Stimulated activated CD8-positive, alpha-beta memory T cell treated with anti-CD3 and anti-CD28 coated beads, Interleukin-15, amount 100 ng/mL, for 4 hours (primary cell): ENCODE measurements at places on chromosomes 12 and 14.

- DNase-seq: no peak
Measured at GRCh38 chr12:48882315-48882687, 16.6 kb upstream of the RND1 start.

DNA sequence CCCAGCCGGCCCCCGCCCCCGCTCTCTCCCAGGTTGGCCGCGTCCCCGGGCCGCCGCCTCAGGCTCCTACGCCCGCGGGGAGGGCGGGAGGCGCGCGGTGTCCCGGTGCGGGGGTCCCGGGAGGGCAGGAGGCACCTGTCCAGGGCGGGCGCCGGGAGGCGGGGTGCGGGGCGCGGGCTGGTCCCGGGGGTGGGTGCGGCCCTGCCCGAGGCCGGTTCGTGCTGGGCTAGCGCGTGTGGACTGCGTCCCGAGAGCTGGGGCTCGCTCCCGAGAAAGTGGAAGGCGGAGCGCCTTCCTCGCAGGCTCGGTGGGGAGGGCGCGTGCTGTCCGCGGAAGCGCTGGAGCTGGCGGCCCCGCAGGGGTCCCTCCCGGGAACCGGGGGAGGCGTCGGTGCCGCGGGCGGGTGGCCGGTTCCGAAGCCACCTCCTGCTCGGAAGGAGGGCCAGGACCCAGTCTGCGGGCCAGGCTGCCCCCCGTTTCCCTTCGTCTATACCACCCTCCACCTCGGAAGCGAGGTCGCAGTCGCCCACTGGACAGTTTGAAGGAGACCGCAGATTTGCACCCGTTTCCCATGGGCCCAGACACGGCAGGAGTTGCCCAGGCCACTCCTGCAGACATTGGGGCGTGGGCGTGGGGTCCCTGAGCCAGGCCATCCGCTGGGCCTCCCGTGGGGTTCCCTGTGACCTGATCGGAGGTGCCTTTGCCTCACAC is 636 bp downstream of the ZFYVE21 start:
- DNase-seq: no peak

DNA sequence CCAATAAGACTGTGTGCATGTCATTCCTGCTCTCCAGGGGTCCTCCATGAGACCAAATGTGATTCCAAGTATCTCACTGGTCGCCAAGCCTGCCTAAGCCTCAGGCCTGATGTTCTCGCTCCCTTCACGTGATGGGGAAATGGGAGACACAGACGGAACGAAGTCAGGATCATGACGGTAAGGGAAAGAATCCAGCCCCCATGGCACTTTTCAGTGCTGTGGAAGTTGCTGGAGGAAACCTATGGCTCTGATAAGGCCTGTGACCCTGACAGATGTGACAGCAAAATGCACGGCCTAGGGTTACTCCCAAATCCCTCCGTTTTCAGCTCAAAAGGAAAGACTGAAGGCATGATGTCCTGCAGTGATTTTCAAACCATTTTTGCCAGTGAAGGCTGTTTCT is 184.9 kb downstream of the CALM1 start:
- no peak for DNase-seq

GRCh38 chr12:45324391-45324790 is 108.5 kb downstream of the ANO6 start:
- DNase-seq: no peak

DNA sequence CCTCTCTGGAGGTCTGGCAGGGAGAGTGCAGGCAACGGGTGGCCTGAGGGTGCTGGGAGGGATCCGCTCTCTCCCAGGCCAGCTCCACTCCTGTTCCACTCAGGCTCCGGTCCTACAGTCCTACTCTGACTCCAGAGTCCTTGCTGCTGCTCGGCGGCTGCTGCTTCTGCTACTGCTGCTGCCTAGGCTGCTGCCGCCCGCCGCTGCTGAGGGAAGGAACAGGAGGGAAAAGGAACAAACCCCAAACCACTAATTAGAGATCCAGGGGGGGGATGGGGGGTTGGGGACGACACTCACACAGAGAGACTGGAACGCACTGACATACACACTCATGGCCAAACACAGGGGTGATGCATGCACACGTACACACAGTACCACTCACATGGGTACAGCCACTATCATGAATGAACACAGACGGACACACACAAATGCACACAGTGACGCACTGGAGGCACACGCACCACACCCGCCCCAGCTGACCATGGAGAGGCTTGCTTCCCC is at the start of gene SP7:
Gene SP7, minus strand, starts transcription at position 174 of the 501 bp plus-strand sequence. CDS start 708 bp downstream, outside the sequence.
- no peak for DNase-seq

GRCh38 chr12:44979918-44980317 is 71.0 kb downstream of the DBX2 start:
- no peak for DNase-seq

- DNase-seq: no peak
Measured at GRCh38 chr12:59240048-59240447, 319.7 kb upstream of the LRIG3 start.

GRCh38 chr12:130075497-130076076 is 86.7 kb upstream of the FZD10 start:
- DNase-seq: no peak

- DNase-seq: no peak
Measured at GRCh38 chr14:94045101-94045500, 19.0 kb downstream of the OTUB2 start.

- DNase-seq: no peak
Measured at GRCh38 chr14:101875041-101875726, 89.2 kb upstream of the DYNC1H1 start.

DNA sequence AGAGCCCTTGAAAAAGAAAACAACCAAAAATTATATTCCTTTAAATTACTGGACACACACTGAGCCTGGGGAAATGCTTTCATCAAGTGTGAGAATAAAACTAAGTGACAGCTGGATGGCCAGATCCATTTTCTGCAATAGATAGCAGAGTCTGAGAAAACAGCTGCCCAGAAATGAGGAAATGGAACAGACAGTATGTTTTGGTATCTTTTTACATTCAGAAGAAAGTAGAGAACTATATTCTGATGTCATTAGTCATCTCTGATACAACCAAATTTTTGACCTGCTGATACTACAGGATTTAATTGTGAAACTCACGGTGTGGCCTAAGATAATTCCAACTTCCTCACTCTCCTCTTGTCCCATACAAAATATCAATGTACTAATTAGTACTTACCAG is 78.2 kb downstream of the HMGA2 start:
- DNase-seq: no peak

GRCh38 chr12:76586764-76587395 is 27.3 kb upstream of the OSBPL8 start:
- no peak for DNase-seq

- no peak for DNase-seq
Measured at GRCh38 chr14:104277416-104278213, 139.2 kb downstream of the KIF26A start.

GRCh38 chr14:69395929-69396328 is 2.2 kb downstream of the ERH start:
- DNase-seq: no peak

DNA sequence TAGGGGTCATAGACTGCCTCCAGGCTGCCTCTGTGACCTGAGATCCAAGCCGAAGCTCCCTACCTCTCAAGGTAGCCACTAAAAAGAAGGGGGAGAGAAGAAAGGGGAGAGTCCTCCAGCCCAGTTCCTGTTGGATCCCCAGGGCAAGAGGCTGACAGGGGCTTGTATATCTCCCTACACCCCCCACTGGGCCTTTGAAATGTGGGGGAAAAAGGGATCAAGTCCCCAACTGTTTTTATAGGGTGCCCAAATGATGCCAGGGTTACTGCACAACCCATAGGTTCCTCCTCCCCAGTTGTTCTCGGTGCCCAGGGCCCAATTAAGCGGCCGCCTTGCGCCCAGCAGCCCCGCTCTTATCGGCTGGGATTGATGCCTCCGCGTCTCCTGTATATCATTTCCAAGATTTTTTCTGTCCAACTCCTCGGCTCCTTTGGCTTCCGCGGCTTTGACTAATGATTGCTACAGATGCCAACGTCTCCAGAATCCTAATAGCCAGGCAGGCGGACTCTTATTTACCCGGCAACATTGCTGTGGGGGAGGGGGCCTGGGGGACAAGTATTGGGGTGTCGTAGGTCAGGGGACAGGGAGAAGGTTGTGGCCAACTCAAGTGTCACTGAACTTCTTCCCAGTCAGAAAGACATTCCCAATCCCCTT is 7.6 kb upstream of the HOXC4 start:
- no peak for DNase-seq

GRCh38 chr12:48999371-49000131 is at the start of gene DDN:
Gene DDN, minus strand, starts transcription at chr12:48999375. Its CDS starts 88 bp downstream, at chr12:48999287.
- peak; percentile 20 for DNase-seq

DNA sequence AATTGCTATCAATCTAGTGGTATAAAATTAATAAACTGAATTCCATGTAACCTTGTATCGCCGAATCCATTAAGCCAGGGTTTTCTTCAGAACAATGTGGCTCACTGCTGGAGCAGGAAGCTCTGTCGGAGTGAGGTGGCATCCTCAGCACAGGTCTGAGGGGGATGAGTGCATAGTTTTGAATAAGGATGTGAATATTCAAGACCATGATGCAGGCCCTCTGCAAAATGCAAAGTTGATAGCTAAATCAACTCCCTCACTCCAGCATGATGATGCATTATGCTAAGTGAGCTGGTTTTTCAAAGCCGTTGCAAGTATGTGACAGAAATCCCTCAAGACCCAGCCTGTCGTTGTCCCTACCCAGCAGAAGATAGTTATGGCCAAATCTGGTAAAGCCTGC is 53.0 kb downstream of the TRIM9 start:
- no peak for DNase-seq

- DNase-seq: no peak
Measured at GRCh38 chr12:82069931-82070514, 288.2 kb downstream of the CCDC59 start.

- DNase-seq: peak; percentile 76
Measured at GRCh38 chr12:108616941-108617858, 16.5 kb downstream of the SELPLG start.

GRCh38 chr14:96139879-96140278 is 64.8 kb upstream of the BDKRB2 start:
- DNase-seq: no peak

GRCh38 chr12:74980510-74980909 is 229.1 kb downstream of the KCNC2 start:
- DNase-seq: no peak
